Renal cortex interstitium (tissue), 15 donors: ENCODE measurements at places on chromosomes 7 and 10. TPM values are rescaled to one million over a fixed set of nuclear protein-coding genes. Genes with fewer than 3 reads are reported as not detected.

TSPAN15 gene
- 42.3 TPM for polyA plus RNA-seq

FOXP2 gene
- polyA plus RNA-seq: 9.0 TPM

EPHB4 gene
- 102 TPM for polyA plus RNA-seq

RAMP3 gene
- polyA plus RNA-seq: 10.6 TPM

MRC1 gene
- 10.2 TPM for polyA plus RNA-seq

DKK1 gene
- 42.8 TPM for polyA plus RNA-seq

FAM25C gene
- not detected for polyA plus RNA-seq

TBL2 gene
- polyA plus RNA-seq: 41.1 TPM

ATP6V0E2 gene
- polyA plus RNA-seq: 27.2 TPM

CCL24 gene
- polyA plus RNA-seq: not detected

CDC14C gene
- not detected for polyA plus RNA-seq

ASB4 gene
- polyA plus RNA-seq: 0.08 TPM
